ENCODE measurements at places on chromosomes 12 and 14. TPM values are rescaled to one million over a fixed set of nuclear protein-coding genes. Genes with fewer than 3 reads are reported as not detected.

- DNase-seq: no peak
Measured at GRCh38 chr14:31568161-31568560, 7.0 kb downstream of the NUBPL start.

DNA sequence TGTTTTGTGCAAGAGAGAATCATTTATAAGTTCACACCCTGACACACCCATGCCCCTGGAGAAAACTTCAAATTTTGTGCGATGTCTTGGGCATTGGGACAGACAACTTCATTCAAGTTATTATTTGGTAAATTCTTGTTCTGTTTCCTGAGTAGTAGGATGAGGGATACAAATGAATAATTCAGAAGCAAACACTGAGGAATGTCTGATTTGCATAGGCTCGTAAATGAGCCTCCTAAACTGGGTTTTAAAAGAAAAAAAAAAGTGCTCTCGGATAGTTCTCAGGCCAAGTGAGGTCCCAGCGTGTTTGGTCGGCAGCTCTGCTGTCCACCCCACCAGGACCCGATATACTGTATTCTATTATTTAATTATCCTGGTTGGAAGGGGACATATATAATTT lies 134.7 kb upstream of the CPM start:
- no peak for DNase-seq

DNA sequence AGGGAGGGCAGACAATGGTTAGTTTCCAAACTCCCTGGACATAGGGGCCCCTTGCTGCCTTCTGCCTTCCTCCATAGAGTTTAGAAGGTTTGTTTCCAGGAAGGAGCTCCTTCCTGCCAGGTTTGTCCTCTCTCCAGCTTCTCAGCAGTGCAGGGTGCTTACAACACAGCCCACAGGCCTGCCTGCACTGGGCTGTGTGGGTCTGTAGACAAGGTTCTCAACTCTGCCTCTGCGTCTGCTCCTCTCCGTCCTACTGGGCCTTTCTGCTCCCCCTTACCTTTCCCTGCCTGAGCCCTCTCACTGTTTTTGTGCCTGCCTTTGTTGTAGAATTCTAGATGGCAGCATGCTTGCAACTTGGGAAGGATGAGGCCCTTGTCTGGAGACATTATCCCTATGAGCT lies 124.0 kb downstream of the SAMD4A start:
- no peak for DNase-seq

- no peak for DNase-seq
Measured at GRCh38 chr12:131194166-131194565, 240.5 kb downstream of the ADGRD1 start.

GRCh38 chr12:99648183-99648582 lies 630 bp downstream of the GARIN6 start:
- DNase-seq: no peak

RDH12 gene
- total RNA-seq: 0.82 TPM

DNA sequence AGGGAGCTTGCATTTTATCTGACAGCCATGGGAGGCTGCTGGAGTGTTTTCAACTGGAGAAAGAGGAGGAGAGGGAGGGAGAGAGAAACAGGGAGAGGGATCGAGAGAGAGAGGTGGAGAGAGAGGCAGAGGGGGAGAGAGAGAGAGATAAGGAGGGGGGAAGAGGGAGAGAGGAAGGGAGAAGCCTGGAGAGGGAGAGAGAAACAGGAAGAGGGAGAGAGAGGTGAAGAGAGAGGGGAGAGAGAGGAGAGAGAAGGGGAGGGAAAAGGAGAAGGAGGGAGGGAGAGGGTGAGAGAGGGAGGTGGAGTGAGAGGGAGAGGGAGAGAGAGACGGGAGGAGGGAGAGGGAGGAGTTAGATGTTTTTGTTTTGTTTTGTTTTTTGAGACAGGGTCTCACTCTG lies 45.6 kb downstream of the DNAH10 start:
- DNase-seq: no peak

AICDA gene
- not detected for total RNA-seq

GRCh38 chr12:89016970-89017778 lies 335.1 kb downstream of the DUSP6 start:
- no peak for DNase-seq

DEPDC4 gene
- total RNA-seq: 2.4 TPM

- DNase-seq: peak; percentile 23
Measured at GRCh38 chr12:63150713-63151622, at the start of gene AVPR1A. Gene AVPR1A (minus strand): TSS chr12:63151201. CDS start chr12:63150836, 365 bp downstream.

- DNase-seq: no peak
Measured at GRCh38 chr14:73760598-73761586, 46.7 kb upstream of the PNMA1 start.

- no peak for DNase-seq
Measured at GRCh38 chr14:35666429-35667043, 132.6 kb downstream of the INSM2 start.

GRCh38 chr14:87013583-87013982 lies 979.4 kb downstream of the GALC start:
- no peak for DNase-seq

TEAD4 gene
- total RNA-seq: 0.41 TPM

WNT1 gene
- total RNA-seq: not detected

DNA sequence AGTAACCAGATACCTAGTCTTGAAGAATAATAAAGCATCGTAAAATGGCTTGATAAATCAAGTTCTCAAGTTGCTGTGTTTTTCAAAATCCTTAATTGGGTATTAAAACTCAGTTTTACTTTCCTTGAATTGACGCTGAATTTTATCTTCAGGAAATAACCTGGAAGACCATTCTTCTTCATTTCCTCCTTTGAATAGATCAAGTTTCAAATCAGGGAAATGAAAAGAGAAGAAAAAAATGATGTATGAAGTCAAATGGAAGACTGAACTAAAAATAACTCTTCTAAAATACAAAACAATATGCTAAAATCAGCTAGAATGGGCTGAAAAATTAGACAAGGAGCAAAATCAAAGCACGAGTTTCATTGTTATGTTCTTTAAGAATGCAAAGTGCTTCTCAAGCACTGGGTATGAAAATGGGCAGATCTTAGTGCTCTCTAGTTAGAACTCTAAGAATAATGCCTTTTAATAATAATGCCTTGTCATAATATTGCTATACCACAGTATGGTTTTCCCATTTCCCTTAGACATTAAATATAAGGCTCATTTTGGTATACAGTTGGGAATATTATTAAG lies 54.6 kb upstream of the CLEC14A start:
- DNase-seq: no peak

- DNase-seq: no peak
Measured at GRCh38 chr12:111270774-111271173, 98.1 kb downstream of the PHETA1 start.

ANG gene
- 0.82 TPM for total RNA-seq

SLC5A8 gene
- 3.3 TPM for total RNA-seq

DNA sequence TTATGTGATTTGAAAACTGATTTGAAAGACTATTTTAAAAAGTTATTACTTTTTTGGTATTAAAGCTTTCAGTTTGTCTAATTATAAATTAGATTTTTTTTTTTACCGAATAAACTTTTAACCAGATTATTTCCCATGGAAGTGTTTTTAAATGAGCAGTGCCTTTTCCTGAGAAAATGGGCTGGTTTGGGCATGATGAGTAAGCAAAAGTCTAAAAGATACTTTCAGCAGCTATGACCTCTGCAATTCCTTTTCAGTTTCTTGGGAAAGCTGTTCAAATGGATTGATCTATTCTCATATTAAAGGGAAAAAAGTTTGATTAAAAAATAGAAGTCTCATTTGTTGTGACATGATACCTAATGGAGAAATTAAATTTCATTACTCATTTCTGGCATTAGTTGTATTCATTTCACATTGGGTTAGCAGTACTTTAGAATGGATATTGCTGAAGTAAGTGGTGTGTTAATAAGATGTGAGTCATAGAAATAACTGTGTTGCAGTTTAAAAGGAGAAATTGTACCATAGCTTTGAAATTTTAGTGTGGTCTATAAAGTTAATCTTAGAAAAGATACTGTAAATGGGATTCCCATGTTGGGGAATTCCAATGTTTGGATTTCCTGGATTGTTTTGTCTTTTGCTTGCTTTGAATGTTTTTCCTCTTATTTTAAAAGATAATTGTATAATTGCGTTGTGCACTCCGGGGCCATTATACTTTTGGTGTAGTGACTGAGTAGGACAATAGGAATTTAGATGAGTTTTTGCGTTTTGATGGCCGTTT lies 21.0 kb downstream of the KTN1 start:
- DNase-seq: no peak

GRCh38 chr14:76194327-76194726 lies 42.6 kb downstream of the GPATCH2L start:
- no peak for DNase-seq

GRCh38 chr12:75882421-75882820 lies 149.2 kb downstream of the PHLDA1 start:
- DNase-seq: no peak

SAMD15 gene
- 12.6 TPM for total RNA-seq

PLEKHG7 gene
- not detected for total RNA-seq

C12orf54 gene
- total RNA-seq: not detected

ARF3 gene
- 67.7 TPM for total RNA-seq

DNA sequence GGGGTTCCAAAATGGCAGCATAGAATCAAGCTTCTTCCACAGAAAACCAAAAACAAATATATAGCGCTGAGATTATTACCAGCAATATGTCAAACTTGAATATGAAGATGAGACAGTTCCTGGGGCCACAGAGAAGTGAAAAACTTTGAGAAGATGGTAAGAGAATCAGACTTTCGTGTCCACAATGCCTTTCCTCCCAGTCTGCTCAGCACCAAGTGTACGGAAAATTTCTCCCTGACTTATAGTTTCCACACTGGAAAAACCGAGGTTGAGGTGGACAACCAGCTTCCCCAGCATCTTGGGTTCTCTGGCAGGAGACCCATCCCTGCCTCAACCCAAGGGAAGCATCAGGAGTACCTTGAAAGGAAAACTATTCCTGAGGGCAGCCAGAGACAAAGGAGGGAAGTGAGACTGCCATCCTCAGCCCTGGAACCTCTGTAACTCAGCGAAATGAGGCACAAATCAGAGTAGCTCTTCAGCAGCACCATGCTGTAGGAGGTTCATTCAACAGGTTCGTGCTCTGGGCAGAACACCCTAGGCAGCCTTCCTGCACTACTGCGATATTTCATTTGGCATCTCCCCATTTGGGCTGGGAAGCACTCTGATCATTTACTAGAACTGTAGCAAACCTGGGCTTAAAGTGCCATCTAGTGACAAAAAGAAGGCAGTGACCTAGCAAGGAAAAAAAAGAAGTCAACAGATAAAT lies 52.4 kb upstream of the CAPRIN2 start:
- DNase-seq: no peak

TOMM20L gene
- not detected for total RNA-seq

GRCh38 chr14:58104808-58105207 lies 47.2 kb downstream of the ARMH4 start:
- no peak for DNase-seq

GRCh38 chr14:92540472-92541048 lies 27.0 kb downstream of the RIN3 start:
- DNase-seq: peak; percentile 62

GRCh38 chr14:88470542-88471440 lies 84.0 kb downstream of the PTPN21 start:
- no peak for DNase-seq

SOX5 gene
- total RNA-seq: 107 TPM

PTMS gene
- 47.7 TPM for total RNA-seq

SPX gene
- 0.41 TPM for total RNA-seq

DNA sequence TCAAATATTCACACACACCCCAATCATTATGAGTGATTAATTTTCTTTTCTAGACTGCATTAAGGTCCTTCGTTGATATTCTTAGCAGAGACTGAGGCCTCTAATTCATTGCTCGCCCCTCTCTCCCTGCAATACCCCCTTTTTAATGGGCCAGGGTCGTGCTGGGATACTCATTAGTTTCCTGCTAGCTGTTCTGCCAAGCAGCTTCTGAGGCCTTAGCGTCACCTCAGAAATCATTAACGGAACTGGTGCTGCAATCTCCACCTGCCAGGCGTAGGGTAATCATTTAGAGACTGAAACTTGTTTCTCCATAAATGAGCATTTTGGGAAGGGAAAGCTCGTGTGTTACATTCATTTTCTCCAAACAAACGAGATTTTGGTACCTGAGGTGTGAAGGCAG lies 1054.7 kb downstream of the GALC start:
- no peak for DNase-seq

GRCh38 chr12:124480469-124481256 lies 86.7 kb downstream of the NCOR2 start:
- DNase-seq: no peak

- no peak for DNase-seq
Measured at GRCh38 chr14:39342768-39343167, 89.5 kb downstream of the FBXO33 start.

SMOC1 gene
- total RNA-seq: 12.2 TPM

CELA1 gene
- total RNA-seq: not detected

KRT79 gene
- total RNA-seq: not detected

G2E3 gene
- 42.8 TPM for total RNA-seq

DNA sequence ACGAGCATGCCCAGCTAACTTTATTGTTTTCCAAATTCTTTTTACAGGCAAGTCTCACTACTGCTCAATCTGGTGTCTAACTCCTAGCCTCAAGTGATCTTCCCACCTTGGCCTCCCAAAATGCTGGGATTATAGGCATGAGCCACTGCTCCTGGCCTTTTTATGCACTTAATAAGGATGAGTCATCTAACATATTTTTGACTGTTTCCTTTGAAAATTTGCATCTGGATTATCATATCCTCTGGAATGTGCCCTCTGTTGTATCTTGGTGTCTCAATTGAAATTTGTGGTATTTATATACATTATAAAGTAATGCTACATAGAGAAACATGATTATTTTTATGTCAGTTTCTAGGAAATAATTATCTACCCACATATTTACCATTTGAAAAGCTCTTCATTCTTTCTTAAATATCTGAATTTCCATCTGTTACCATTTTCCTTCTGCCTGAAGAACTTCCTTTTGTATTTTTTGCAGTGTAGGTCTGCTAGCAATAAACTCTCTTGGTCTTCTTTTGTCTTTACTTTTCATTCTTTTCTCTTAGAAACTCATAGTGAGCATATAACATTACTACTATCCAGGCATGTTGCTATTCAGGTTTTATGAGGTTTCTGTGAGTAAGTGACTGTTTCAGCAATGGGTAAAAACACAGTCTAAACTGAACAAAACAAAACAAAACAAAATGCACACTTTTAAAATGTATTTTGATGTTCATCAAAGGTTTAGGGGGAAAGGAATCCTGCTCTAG lies 52.8 kb upstream of the CNOT2 start:
- DNase-seq: no peak

- DNase-seq: no peak
Measured at GRCh38 chr12:128079446-128079845, 187.5 kb upstream of the TMEM132C start.

- DNase-seq: peak; percentile 13
Measured at GRCh38 chr12:26701604-26702215, 131.3 kb downstream of the ITPR2 start.

ETV6 gene
- 2.9 TPM for total RNA-seq

TAS2R13 gene
- total RNA-seq: 2.4 TPM

CACNA2D4 gene
- total RNA-seq: not detected

Data from frontal cortex (tissue), 4 donors.